ENCODE measurements at places on chromosomes 4 and X. TPM values are rescaled to one million over a fixed set of nuclear protein-coding genes. Genes with fewer than 3 reads are reported as not detected.

Gene EGF
- 0.43 TPM for total RNA-seq

Gene YY2
- total RNA-seq: 1.00 TPM

Gene KIF4A
- 1.8 TPM for total RNA-seq

Gene GATA1
- not detected for total RNA-seq

Gene AMBN
- total RNA-seq: not detected
